ENCODE measurements at places on chromosomes 5 and 9.

DNA sequence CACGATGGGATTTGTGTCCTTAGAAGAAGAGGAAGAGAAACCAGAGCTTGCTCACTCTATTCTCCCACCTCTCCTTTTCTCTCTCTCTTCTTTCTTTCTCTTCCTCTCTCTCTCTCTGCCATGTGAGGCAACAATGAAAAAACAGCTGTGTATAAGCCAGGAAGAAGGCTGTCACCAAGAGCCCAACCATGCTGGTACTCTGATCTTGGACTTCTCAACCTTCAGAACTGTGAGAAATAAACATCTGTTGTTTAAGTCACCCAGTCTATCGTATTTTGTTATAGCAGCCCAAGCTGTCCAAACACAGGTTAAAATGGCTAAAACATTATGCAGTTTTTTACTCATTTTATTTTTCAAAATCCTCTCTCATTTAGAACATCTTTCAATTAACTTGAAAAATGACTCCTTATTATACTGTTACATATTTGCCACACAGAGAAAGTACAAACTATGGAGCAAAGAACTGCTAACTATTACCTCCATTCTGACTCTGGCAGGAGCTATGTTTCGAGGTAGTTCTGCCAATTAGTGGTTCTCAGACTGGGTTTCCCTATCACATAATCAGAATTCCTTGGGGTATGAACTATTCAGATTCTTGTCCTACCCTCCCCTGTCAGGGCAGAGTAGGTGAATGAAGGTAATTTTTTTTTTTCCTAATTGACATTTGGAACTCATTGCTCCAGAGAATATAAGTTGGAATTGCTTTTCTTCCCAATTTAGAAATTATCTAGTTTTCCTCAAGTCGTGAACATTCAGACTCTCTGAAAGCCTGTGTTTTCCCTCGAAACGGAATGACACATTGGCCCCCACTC is 434.6 kb downstream of the ENC1 start:
- DNase-seq, result no peak

GRCh38 chr9:95077053-95077765 is 240.3 kb downstream of the FANCC start:
- DNase-seq, result no peak

- DNase-seq, result peak; percentile 45
These were observed 518 bp downstream of the UBE2B start for GRCh38 chr5:134371834-134372340.

- no peak for DNase-seq
These were observed 18.6 kb upstream of the ADRB2 start for GRCh38 chr5:148807851-148808250.

DNA sequence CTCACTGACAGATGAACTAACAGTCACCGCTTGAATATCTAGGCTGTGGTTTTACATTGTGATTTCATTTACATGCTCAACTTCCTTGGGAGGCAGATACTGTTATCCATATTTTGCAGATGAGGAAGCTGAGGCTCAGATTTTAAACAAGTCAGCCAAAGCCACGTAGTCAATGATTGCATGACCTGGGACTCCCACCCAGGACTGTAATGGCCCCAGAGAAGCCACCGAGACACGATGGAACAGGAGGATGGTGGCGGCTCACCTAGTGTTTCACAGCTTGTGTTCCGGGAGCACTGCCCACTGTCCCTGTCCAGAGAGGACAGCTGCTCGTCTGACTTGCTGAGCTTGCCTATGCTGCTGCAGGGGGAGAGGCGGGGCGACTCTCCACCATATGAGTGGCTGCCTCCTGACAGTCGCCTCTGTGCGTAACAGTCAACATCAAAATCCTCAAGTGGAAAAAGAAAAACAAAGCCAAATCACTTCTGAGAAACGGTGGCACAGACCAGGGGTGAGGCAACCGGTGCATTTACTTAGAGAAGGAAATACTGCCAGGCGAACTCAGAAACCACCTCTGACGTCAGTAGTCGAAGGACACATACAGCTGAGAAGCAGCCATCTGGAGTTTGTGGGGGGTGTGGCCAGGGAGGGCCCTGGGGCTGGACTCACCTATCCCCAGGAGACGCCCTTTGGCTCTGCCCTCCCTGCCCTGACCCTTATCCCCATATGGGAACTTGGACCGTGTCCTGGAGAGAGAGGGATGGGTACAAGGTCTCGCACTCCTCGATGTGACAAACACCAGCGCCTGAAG is 82.5 kb downstream of the PRRT1B start:
- peak; percentile 89 for DNase-seq

DNA sequence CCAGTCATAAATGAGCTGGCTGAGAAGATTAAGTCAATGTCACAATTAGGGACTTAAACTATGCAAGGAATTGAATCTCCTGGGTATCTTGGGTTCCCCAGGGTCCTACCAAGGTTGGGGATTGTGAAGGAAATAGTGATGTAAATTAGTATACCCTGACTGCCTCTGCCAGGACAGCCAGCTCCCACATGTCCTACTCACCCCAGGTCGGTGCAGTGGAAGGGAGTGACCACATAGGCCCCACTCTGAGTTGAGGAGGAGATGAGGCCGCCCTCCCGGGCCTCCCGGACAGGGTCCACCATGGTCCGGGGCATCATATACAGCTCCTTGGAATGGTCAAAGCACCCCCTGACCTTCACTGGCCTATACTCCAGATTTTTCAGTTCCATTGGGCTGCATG is 2.7 kb downstream of the SURF1 start:
- no peak for DNase-seq

- peak; percentile 10 for DNase-seq
These were observed 148.0 kb downstream of the RORB start for GRCh38 chr9:74645007-74645639.

DNA sequence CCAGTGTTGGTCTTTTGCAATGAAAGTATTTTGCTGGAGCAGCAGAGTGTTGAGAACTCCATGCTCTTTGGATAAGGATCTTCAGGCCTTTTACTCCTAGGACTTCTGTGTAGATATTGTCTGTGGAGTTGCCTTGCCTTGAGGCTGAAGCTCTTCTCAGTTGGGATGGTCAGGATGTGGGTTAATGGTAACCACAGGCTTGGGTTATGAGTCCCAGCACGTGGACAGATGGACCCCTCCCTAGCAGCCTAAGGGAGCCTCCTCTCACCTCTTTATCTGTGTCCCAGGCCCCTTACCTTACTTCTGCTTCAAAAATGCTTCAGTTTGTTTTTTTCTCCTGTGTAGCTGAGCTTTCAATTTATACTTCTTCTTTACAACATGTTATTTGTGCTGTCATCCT is 109.9 kb downstream of the MEGF10 start:
- no peak for DNase-seq

DNA sequence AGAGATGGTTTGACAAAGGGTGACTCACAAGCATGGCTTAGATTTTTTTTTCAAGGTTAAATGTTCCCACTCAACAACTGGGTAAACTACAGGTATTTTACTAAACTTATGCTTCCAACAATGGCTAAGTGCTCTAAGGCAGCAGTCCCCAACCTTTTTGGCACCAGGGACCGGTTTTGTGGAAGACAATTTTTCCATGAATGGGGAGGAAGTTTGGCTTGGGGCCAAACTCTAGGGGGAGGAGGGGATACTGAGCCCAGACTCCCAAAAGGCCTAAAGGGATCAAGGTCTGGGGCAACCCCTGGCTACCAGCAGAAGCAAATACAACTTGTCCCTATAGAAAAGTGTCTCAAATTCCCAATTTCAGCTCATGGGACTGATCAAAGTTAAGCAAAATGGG is 32.0 kb upstream of the HSD17B3 start:
- DNase-seq, result no peak

DNA sequence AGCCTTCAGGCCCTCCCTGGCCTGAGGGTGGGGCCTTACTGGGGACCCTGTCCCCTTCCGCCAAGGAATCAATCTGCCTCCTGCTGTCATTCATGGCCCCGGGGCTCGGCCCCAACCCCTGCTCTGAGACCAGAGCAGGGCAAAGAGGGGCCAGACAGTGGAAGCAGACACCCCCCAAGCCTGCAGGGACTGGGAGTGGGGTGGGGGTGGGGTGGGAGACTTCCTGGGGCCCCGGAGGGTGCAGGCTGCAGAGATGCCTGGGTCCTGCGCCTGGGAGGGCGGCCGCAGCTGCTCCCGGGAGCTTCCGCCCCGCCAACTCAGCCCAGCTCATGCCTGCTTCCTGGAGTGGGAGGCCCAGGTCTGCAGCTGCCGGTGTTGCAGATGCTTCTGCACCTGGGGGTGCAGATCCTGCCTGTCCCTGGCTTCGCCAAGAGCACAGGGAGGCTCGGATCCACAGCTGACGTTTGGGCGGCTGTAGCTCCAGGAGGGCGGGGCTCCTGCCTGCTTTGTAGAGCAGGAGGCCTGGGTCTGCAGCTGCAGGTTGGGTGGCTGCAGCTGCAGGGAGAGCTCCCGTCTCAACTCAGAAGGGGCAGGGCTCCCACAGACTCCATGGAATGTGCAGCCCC is 6.2 kb downstream of the KIF4B start:
- DNase-seq, result no peak

- no peak for DNase-seq
These were observed 58.2 kb downstream of the F2RL2 start for GRCh38 chr5:76565009-76565408.

DNA sequence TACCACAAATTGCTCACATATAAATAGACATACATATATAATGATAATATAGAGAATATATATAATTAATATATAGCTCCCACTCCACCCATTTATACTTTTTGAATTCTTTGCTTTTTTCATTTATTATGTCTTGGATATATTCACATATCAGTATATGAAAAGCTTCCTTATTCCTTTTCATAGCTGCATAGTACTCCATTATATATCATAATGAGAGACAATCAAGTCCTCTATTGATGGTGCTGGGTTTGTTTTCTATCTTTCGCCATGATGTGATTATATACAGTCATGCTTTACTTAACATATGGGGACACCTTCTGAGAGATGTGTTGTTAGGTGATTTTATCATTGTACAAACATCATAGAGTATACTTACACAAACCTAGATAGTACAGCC is 51.6 kb upstream of the ELL2 start:
- no peak for DNase-seq

- DNase-seq, result peak; percentile 61
These were observed 661.1 kb downstream of the PTPRD start for GRCh38 chr9:9951556-9952160.

GRCh38 chr9:35575478-35575877 is 29.6 kb upstream of the TESK1 start:
- DNase-seq, result no peak

GRCh38 chr5:151052836-151053235 is 28.0 kb downstream of the TNIP1 start:
- DNase-seq, result no peak

GRCh38 chr9:87534036-87534435 is 36.4 kb downstream of the DAPK1 start:
- DNase-seq, result no peak

- DNase-seq, result no peak
These were observed 198.1 kb downstream of the LURAP1L start for GRCh38 chr9:12972608-12973589.

- no peak for DNase-seq
These were observed 482.3 kb downstream of the SPOCK1 start for GRCh38 chr5:137016783-137017324.

- no peak for DNase-seq
These were observed 40.1 kb upstream of the STXBP1 start for GRCh38 chr9:127571971-127572370.

DNA sequence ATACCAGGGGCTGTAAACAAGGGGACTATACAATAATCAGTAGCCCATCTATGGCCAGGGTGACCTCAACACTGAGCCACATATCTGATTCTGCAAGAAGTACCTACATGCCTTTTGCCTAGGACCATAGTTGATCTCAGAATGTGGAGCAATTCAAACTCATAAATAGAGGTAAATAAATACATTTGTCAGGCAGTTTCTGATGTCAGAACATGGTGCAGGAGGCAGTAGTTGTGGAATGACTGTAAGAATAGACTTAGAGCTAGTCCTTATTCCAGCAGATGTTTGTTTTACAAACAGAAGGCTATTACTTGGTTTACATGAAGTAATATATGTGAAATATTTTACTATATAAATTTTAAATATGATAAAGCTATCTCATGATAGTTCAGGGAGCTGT is 330.7 kb upstream of the DAB2 start:
- DNase-seq, result no peak

DNA sequence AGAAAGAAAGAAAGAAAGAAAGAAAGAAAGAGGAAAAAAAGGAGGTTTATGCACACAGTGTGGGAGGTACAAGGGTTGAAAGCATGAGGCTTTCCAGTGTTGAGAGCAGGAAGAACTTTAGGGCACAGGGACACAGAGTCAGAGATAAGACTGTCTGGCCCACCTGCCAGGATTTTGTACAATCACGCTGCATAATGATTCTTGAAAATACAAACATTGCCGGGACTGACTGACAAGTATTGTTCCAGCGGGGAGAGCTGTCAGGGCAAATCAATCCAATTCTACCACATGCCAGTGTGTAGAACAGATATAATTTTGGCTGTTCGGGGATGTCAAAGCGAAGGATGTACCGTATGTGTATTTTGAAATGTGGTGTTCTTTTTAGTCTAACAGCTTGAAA is 254.7 kb downstream of the NTRK2 start:
- DNase-seq, result no peak

DNA sequence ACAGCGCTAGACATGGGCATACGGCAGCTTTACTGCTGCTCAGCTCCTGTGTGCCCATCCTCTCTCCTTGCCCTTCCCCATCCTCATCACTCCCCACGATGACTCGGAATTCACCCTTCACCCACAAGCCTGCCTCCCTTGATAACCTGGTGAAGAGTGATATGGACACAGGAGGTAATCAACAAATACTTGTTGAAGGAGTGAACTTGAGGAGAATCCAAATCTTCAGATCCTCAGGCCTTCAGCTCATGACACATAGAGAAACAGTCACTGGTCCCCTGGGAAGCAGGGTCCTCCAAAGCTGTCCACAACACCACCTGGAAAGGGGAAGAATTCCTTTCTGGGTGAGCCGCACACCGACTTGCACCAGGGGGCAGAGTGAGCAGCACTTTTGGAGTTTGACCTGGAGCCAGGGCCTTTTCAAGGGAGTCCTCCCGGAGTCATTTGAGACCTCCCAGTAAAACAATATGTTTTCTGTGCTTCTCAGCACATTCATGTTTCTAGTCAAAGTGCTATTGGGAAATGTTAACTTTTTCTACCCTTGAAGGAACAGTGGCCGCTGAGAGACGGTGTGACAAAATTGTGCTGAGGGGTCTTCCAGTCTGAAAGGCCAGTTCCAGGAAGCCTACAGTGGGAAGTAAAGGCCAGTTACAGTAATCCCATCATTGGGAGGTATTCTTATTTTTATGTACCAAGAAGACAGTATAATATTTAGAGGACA is 332.3 kb downstream of the CWC27 start:
- DNase-seq, result peak; percentile 89

GRCh38 chr9:23537192-23538066 is 288.6 kb downstream of the ELAVL2 start:
- no peak for DNase-seq

DNA sequence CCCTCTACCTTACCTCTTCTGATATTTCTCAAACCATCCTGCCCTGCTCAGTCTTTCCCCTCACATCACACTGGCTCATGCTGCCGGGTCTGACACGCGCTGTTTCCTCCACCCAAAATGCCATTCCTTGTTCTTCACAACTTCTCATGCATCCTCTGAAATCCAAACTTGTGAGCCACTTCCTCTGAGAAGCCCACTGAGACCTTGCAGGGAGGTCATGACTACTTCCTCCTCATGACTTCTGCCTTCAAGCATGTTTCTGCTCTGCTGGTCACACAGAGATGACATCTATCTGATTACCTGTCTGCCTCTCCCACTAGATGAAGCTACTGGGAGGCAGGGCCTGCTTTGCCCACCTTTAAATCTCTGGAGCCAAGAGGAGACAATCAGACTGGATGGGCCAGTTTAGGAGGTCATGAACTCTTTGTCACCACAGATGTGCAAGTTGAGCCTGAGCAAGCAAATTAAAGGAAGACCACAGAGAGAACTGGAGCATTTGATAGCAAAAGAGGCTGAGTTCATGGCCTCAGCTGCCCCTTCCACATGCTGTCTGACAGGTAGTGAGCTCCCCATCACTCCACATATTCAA is 119.8 kb upstream of the TBC1D2 start:
- DNase-seq, result peak; percentile 94
